CD4-positive, alpha-beta T cell treated with Interleukin-15 for 1 hour (primary cell): ENCODE measurements at places on chromosomes 7 and 10.

GRCh38 chr7:47024991-47025390 is 556.9 kb downstream of the TNS3 start:
- no peak for DNase-seq

DNA sequence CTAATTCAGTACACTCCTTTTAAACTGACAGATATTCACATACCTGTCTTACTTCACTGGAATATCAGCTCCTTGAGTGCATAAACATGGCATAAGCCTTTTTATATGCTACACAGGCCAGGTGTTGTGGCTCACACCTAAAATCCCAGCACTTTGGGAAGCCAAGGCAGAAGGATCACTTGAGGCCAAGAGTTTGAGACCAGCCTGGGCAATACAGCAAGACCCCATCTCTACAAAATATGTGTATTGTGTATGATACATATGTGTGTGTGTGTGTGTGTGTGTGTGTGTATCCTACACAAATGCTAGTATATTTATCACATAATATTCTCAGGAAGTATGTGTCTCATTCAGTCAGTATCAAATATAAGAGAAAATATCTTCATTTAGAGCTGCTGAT is 45.3 kb downstream of the DNAJC12 start:
- DNase-seq = no peak

GRCh38 chr10:131928248-131929095 is 27.7 kb downstream of the PPP2R2D start:
- DNase-seq = no peak

- DNase-seq = no peak
Measured at GRCh38 chr7:128408709-128409595, 830 bp downstream of the IMPDH1 start.

GRCh38 chr7:18087687-18088078 is 60.0 kb upstream of the PRPS1L1 start:
- DNase-seq = no peak

- DNase-seq = no peak
Measured at GRCh38 chr7:1758028-1758858, 88.2 kb downstream of the ELFN1 start.

- no peak for DNase-seq
Measured at GRCh38 chr7:25643286-25643685, 415.0 kb upstream of the NPVF start.

DNA sequence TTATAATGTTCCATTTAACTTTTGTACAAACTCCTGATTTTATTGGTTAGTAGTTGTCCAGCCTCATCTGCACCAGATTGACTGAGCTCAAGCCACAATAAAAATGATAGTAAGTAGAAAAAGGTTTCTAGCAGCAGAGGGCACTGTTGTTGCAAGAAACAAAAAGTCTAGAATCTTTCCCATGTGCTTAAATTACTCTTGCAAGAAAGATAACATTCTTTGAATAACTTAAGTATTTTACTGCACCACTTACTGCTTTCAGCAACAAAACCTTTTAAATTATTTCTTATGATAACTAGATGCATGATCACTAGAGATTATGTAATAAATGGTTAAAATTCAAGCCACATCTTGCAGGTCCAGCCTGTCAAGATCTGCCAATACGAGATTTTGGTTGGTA is 27.0 kb downstream of the LMOD2 start:
- no peak for DNase-seq

DNA sequence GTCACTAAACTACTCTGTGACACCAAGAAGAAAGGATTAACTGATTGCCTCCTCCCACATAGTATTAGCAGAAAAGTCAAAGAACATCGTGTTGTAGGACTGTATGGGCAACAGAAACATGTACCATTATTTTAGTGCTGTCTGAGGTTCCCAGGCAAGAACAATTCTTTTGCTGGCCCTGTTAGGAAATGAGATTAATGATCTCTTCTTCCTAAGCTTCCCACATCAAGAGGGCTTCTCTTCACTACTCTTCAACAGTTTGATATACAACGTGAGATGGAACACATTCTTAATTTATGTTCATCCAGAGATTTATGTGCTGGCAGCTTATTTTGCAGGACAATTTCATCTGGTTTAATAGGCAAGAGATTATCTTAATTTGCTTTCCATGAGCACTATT is 219.6 kb downstream of the DOCK4 start:
- DNase-seq = no peak

GRCh38 chr10:24866604-24867583 is 85.5 kb downstream of the PRTFDC1 start:
- no peak for DNase-seq

- DNase-seq = no peak
Measured at GRCh38 chr7:82210416-82211184, 233.0 kb downstream of the CACNA2D1 start.

DNA sequence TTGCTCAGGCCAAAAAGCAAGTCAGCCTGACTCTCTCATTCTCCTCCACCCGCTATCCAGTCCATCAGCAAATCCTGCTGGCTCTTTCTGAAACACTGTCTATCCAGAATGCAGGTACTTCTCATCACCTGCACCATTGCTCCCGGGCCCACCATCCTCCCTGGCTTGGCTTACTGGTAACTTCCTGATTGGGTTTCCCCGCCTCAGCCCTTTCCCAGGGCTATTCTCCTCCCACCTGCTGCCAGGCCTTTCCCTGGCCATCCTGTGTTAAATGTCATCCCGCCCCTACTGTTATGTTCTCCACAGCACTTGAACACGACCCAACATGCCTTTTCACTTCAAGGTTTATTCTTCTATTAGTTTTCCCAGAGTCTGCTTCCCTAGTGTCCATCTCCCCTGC is 124.0 kb downstream of the CNNM2 start:
- DNase-seq = no peak

GRCh38 chr10:112166800-112167199 is 16.8 kb downstream of the GPAM start:
- no peak for DNase-seq

DNA sequence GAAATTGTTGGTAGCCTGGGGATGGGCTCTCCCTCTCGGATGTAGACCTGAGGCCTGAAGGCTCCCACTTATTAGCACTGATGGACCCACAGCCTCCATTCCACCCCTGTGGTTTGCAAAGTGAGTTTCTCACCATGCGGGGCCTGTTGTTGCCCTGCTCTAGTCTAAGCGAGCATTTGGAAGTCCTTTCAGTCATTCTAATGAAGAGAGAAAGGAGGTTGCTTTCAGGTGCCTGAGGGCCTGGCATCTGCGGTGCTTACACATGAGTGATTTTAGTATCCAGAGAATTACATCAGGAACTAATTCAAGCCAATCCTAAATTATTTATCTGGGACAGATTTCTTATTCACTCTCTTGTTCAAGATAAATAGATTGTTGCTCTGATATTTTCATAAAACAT is 61.6 kb downstream of the NAMPT start:
- DNase-seq = no peak

- DNase-seq = no peak
Measured at GRCh38 chr7:101402081-101402779, 39.6 kb downstream of the COL26A1 start.

DNA sequence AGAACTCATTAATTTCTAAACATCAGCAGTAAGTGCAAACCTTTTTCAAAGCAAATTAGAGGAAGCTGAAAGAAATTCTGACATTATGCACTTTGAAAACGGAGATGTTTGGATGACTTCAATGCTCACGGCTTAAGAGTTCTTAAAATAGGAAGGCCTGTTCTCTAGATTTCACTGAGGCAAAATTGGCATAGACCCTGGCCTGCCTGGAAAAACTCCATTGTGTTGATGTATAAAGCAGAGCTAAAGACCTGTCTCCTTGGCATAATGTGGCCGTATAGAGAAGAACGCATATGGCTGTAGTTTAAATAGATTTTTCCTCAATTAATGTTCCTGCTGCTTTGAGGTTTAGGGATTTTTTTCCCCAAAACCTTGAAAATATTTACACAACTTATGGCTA is 24.5 kb upstream of the AGMO start:
- no peak for DNase-seq

DNA sequence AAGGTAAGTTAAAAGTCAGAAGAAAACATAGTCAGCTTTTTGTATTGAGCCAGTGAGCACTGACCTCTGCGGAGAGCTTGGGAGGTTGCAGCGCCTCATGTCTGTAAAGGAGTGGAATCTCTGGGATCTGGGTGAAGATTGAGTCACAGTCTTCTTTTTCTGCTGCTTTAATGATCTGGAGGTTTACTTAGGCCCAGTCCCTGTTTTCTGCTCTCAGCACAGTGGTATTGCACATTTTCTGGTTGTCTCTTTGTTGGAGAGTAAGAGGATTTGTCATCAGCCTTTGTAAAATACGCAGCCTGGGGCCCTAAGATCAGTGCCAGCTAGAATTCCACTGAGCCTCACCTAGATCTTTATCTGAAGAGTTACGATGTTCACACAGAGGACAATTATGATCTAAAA is 58.3 kb upstream of the GJD4 start:
- DNase-seq = no peak

DNA sequence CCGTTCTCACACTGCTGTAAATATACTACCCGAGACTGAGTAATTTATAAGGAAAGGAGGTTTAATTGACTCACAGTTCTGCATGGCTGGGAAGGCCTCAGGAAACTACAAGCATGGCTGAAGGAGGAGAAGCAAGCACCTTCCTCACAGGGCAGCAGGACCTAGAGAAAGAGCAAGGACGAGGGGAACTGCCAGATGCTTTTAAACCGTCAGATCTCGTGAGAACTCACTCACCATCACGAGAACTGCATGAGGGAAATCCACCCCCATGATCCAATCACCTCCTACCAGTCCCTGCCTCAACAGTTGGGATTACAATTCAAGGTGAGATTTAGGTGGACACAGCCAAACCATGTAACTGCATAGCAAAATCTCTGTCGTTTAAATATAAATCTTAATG is at the start of gene EBLN1:
TSS of gene EBLN1 (minus strand) at position 174 of the 400 bp plus-strand sequence. CDS start 8,032 bp downstream, outside the sequence.
- DNase-seq = no peak

- DNase-seq = no peak
Measured at GRCh38 chr10:22049635-22050034, 46.1 kb upstream of the DNAJC1 start.

DNA sequence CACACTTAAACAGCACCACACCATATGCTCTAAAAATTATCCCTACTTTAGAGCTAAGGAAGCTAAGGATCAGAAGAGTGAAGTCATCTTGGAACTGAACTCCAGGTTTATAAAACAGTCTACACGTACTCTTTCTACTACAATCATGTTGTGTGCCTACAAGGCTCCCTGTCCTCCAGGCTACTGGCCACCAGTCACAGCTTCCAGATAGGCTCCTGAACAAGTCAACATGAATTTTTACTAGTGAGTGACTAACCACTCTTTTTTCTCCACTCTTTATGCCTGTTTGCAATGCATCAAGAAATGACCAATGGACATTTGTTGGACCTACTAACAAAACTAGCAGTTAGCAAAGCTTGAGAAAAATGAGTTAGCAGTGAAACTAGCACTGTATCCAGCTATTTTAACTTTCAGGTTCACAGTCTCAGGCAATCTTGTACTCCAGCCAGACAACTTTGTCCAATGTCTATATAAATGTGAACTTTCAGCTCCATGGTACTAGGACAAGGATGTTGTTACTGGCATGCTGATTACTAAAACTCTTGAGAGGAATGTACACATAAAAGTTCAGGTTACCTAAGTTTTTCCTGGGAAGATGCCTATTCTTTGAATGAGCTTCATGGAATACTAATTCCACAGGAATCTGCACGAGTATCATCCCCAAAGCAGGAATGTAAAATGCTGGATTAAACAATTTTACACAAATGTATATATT is 180.0 kb downstream of the BTAF1 start:
- DNase-seq = no peak

DNA sequence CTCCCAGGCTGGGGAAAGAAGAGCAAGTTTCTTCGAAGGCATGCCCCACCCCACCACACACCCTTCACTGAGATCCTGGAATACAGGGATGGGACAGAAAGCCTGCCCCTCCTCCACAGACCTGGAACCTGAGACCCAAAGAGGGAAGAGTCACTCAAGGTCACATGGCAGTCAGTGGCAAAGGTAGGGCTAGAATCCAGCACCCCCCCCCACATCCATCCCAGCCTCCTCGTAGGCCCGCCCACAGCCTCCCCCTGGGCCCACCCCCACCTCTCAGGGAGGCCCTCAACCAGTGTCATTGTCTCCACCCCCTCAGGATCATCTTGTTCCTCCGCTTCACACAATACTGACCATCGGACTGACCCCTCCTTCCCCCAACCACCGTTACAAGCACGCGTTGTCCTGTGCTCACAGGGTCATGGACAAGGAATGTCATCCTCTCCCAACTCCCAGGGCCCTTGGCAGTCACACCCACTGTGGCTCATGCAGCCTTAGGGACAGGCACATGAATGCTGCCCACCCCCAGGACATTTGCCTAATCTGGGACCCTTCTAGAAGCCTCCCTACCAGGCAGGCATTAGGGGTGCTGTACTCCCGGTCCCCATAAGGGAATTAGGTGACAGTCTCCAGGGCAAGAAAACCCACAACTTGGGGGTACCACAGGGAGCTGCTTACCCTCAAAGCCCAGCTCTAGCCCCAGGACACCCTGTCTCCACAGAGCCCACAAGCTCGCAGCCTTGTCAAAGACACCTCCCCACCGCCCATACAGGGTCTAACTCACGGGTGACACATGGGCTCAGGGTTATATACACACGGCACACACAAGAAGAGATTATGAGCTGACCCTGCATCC is 1.4 kb downstream of the KCNH2 start:
- no peak for DNase-seq

GRCh38 chr7:151592868-151593486 is 73.3 kb upstream of the RHEB start:
- no peak for DNase-seq

GRCh38 chr10:49568235-49568634 is 29.3 kb upstream of the ERCC6 start:
- no peak for DNase-seq

- DNase-seq = no peak
Measured at GRCh38 chr7:98278936-98279335, 2.5 kb upstream of the BRI3 start.

- no peak for DNase-seq
Measured at GRCh38 chr10:121049923-121050322, 198.8 kb downstream of the WDR11 start.

GRCh38 chr10:57815949-57816348 is 451.7 kb downstream of the IPMK start:
- no peak for DNase-seq

- DNase-seq = no peak
Measured at GRCh38 chr10:1100691-1101368, 44.6 kb downstream of the WDR37 start.

DNA sequence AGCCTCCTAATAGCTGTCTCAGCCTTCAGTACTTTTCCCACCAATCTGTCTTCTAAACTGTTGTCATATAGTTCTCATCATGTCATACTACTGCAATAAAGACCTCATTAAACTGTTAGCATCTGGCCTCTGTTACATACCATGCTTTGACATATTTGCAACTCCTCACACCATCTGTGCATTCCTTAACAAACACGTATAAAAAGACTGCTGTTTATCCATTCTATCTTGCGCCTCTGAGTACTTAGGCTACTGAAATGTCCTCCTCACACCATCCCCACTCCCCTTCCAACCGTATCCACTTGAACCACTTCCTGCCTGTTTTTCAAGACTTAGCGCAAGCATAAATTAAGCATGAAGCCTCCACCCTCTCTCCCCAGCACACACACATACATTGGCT is 41.6 kb downstream of the SLC16A9 start:
- DNase-seq = no peak

GRCh38 chr10:11517150-11517549 is 94.3 kb downstream of the USP6NL start:
- DNase-seq = no peak

- DNase-seq = no peak
Measured at GRCh38 chr7:138864667-138865066, 66.7 kb upstream of the ATP6V0A4 start.

GRCh38 chr10:13311177-13311575 is 11.3 kb upstream of the PHYH start:
- no peak for DNase-seq
